ENCODE measurements at places on chromosomes 2 and 18.

- DNase-seq = no peak
These were observed 173.7 kb downstream of the DOK6 start for GRCh38 chr18:69574401-69574800.

DNA sequence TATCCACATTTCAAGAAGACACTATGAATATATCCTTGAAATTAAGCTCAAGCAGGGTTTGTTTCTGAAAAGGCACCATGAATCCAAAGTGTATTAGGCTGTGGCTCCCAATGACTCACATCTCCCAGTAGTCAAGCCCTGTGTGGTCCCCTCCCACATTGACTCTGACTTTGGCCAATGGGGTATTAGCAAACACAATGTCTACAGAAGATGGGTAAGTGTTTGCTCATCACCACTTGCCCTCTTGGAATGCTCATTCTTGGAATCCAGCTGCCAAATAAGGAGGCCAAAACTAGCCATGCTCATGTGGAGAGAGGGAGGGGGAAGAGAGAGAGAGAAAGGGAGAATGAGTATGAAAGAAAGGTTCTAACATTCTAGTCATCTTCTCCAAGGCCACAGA is 490.0 kb downstream of the TXNL1 start:
- DNase-seq = no peak

DNA sequence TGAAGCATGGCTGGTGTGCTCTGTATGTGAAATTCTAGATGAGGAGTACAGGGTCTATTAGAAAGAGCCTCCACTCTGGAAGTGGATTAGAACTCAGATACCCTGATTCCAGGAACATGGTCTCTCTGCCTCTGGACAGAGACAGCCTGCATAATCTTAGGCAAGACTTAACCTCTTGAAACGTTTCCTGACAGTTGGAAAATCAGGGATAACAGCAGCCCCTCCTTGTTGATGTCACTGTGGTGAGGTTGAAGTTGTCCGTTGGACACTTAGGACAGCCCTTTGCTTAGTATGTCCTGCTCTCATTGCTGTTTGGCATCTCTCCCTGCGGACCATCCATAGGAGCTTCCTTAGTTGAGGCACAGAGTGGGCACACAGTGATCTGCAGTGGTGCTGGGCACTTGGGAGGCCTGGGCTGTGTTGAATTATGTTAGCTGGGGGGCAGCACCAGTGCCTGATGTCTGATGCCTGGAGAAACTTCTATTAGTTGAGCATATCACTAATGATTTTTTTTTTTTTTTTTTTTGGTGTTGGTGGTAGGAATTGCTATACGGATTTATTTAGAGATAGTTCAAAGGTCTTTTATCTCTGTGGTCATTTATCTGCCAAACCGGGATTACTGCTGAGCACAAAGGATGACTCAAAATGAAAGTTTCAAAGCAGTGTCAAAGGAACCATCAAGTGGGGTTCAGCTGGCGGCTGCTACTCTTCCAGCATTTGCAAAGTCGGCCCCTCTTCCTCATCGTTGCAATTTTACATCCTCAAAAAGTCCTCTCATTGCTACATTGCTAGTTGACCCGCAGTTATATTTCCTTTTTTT is 28.8 kb downstream of the SETBP1 start:
- no peak for DNase-seq

DNA sequence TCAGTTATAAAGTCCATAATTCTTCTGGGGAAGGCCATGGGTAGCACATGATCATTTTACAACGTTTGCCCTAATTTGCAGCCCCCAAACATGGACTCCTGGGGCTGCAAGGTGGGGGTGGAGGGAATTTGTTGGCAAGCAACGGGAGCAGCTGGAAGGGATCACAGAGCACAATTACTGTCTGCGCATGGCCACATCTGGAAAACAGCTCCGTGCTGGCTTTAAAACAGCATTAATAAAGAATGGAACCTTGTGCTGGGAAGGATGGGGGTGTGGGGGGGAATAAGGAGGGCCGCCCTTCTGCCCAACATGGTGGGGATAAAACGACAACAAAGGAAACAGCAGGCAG is 60.9 kb upstream of the SLC14A2 start:
- DNase-seq = peak; percentile 63

- no peak for DNase-seq
These were observed 34.2 kb upstream of the NT5DC4 start for GRCh38 chr2:112686348-112687217.
